ENCODE measurements at places on chromosomes 13 and 19.

- DNase-seq: peak; percentile 56
Observed at GRCh38 chr19:54430306-54431254, 15.3 kb downstream of the TTYH1 start.

GRCh38 chr19:34501339-34502320 is 20.1 kb downstream of the WTIP start:
- DNase-seq: peak; percentile 83

DNA sequence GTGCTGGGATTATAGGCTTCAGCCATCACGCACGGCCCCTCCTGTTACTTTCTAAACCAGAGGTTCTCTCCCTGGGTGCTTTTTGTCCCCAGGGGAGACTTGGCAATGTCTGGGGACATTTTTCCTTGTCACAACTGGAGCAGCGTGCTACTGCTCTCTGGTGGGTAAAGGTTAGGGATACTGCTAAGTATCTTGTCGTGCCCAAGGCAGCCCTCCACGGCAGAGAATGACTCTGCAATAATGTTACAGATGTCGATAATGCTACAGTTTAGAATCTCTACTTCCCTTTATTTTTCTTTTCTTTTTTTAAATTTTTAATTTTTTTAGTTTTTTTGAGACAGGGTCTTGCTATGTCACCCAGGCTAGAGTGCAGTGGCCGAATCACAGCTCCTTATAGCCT is 38.0 kb downstream of the ADGRE1 start:
- no peak for DNase-seq

- DNase-seq: no peak
Observed at GRCh38 chr13:102878481-102878880, 32.6 kb downstream of the ERCC5 start.

- no peak for DNase-seq
Observed at GRCh38 chr13:73913079-73913740, 221.0 kb downstream of the KLF12 start.

DNA sequence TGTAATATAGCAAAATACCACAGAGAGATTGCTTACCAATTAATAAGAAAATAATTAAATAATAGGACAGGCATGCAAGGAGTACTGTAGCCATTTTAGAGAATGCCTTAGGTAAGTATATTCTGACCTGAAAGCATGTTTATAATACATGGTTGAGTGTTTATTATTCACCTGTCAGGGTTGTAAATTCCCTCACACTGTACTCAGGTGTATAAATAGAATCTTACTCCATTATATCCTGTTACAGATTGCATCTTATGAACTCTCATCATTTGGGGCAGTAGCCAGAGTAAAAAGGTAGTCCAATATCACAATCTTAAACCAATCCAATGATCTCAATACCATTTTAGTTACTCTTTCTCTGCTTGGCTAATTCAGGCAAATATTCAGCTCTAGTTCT is 35.8 kb upstream of the GTF2F2 start:
- DNase-seq: no peak

DNA sequence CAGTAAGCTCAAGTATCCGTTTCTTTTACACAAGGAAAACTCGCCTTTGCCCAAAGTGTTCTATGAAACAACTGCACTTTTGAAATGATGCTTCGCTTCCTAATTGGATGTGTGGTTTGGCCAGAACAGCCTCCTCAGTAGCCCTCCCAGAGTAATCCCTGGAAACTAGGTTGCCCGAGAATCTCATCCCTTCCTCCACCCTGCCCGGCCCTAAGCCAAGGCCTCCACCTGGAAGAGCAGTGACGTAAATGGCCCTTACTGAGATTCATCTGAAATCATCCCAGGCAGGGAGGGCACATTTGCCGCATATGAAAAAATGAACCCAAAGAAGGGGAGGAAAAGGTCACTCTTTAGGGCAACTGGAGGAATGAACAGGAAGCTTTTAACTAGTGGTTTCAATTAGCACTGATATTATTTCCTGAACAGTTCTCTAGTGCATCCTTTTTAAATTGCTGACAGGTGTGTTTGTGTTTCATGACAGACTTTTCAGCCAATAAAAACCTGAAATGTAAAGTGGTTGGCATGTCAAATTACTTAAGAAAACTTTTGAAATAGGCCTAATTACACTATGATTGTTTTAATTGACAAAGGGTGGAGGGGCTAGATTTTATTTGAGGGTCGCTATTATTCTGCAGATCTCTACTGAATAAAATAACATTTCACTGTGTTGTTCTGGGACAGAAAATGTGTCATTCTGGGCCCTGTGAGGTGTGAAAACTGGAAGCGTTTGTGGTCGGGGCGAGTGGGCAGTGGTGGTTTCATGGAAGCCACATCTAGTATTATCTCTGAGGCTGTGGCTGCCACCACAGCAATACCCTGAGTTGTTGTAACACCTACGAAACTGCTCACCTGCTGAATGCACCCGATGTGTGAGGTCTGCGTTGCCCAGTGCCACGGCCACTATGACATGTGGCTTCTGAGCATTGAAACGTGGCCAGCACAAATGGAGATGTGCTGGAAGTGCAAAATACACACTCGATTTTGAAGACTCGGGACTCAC is 112.1 kb downstream of the ZIC5 start:
- DNase-seq: peak; percentile 37

DNA sequence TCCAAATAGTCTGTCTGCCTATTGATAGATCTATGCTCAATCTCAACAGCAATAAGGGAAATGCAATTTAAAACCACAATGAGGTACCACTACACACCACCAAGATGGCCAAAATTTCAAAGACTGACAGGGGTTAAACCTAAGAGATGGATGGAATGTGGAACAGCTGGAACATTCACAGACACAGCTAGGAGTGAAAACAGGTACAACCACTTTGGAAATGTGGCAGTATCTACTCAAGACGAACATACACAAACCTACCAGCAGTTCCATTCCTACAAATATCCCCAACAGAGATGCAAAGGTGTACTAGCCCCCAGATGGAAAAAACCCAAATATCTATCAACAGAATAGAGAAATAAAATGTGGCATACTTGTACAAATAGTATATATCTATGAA is 86.4 kb downstream of the TSC22D1 start:
- DNase-seq: no peak

Data from activated naive CD4-positive, alpha-beta T cell treated with anti-CD3 and anti-CD28 coated beads, Interleukin-2, amount 50 U/mL, for 16 hours (primary cell).